ENCODE measurements at places on chromosomes 16 and 17.

- no peak for DNase-seq
Observed at GRCh38 chr17:2701161-2701995, 10.2 kb downstream of the CLUH start.

- DNase-seq, result no peak
Observed at GRCh38 chr17:36640836-36641235, 39.5 kb downstream of the MRM1 start.

- no peak for DNase-seq
Observed at GRCh38 chr17:29238133-29238850, 8.4 kb upstream of the CRYBA1 start.

- no peak for DNase-seq
Observed at GRCh38 chr17:47983492-47984223, 12.7 kb downstream of the CDK5RAP3 start.

DNA sequence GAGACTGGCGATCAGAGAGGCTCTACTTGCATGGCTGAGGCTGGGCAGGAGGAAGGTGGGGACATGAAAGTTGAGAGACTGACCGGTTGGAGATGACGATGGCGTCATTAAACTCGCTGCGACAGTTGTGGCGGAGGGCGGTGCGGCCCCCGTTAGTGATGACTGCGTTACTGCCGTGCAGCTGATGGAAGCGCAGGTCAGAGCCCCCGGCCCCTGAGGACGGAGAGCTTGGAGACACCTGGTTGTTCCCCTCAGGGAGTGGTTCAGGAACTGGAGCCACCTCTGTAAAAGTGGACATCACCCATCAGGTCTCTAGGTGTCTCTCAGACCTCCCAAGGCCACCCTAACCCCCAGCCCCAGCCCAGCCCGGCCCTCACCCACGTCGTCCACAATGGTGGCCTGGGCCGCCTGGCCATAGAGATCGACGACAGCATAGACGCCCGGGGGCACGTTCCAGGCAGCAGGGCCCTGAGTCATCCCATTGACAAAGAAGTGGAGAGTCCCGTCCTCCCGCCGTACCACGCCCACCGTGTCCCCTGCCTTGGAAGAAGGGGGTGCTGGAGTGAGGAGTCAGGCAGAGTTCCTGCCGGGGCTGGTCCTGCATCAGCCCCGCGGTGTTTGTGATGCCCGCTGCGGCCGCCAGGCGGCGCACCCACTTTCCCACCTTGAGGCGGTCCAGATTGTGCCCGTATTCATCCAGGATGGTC lies 5.3 kb downstream of the NEURL4 start:
- DNase-seq, result peak; percentile 49

DNA sequence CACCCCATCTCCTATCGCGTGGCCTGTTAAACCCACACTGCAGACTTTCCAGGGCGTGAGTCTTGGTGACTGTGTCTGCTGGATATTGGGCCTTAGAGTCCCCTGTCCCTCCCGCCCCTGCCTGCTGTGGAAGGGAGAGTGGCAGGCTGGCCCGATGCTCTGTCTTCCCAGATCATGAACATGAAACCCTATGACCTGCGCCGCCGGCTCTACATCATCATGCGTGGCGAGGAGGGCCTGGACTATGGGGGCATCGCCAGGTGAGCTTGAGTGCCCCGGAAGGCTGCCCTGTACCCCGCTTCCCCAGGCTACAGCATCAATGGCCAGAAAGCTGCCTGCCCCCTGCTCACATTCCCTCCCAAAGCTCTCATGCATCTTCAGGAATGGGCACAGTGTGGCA lies 19.5 kb upstream of the CLEC18A start:
- no peak for DNase-seq

DNA sequence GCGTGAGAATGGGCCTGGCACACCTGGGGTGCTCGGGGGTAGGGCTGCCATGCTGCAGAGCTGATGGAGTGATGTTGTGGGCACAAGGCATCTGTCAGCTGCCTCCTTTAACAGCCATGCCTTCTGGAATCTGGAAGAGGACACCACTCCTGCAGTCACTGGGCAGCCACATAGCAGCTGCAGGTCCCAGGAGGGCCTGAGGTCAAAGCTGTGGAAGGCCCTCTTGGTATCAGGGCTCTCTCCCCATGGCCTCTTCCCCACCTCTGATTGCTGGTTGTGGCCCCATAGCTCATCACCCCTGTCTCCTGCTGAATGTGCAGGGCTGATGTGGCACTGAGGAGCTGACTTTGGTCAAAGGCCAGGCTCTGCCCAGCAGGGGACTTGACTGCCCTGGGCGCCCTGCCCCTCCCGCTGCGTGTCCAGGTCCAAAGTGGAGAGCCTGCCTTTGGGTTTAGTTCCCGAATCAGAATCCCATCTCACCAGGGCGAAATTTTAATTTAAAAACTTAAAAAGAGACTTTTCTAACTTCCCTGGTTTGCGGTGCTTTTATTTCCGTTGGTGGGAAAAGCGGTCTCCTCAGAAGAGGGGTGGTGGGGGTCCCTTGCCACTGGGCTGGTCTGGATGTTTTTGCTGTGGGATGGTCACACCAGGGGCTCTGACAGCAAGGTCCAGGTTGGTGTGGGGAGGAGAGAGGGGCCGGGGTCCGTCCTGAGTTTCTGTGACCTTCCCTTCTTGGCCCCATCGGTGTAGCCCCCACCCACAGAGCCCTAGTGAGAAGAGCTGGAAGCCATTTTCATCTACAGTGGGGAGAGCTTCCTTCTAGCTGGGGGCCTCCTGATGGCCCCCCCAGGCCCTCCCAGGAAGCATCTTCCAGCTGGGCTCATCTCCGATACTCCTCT lies 5.9 kb downstream of the UBALD2 start:
- DNase-seq, result no peak

DNA sequence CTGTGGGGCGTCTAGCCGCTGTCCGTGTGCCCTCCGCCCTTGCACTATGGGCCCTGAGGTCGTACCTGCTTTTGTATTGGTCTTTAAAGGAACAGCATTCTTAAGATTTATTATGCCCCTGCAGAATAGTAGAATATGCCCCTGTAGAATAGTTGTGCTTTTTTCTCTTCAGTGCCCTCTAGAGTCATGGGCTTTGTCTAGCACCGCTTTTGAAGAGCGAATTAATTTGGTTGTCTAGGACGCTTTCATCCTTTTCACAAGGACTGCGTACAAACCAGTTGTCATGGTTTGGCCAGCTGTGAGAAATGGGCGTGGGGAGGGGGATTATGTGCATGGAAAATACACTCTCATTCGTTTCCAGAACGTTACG lies 621 bp downstream of the CEP95 start:
- DNase-seq, result no peak

- no peak for DNase-seq
Observed at GRCh38 chr17:43018932-43019331, 3.3 kb downstream of the VAT1 start.

GRCh38 chr17:61806081-61806828 lies 57.1 kb downstream of the BRIP1 start:
- no peak for DNase-seq

GRCh38 chr17:58587713-58588117 lies 73.3 kb upstream of the MTMR4 start:
- DNase-seq, result peak; percentile 33

DNA sequence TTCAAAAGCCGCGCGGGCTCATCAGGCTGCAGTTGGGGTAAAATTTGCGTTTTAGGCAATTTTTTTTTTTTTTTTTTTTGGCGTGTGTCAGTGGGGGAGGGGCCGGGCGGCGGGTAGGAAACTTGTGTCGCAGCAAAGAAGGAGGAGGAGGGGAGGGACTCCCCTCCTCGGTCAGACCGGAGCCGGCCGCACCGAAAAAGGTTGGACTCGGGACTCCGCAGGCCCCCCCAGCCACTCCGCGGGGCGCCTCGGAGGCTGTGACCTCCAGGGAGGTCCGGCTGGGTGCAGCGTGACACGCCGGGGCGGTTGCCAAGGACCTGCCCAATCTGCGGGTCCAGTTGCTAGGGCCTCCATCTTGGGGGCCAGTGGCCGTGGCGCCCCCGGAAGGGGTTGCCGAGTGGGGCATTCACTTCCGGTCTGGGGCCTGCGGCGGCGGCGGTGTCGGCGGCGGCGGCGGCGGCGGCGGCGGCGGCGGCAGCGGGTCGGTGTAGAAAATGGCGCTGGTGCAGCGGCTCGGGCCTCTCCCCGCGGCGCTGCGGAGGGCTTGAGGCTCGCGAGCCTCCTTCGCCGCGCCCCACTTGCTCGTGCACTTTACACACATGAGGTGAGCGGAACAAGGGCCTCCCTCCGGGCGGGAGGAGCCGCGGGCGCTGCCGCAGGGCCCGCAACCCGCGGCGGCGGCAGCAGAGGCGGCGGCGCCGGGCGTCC lies at the start of gene TNRC6A:
TNRC6A (plus strand) TSS at position 409 of the 708 bp plus-strand sequence; CDS start at position 600, 191 bp downstream.
- DNase-seq, result peak; percentile 61

GRCh38 chr17:39627712-39628516 lies 1.2 kb downstream of the PPP1R1B start:
- no peak for DNase-seq

DNA sequence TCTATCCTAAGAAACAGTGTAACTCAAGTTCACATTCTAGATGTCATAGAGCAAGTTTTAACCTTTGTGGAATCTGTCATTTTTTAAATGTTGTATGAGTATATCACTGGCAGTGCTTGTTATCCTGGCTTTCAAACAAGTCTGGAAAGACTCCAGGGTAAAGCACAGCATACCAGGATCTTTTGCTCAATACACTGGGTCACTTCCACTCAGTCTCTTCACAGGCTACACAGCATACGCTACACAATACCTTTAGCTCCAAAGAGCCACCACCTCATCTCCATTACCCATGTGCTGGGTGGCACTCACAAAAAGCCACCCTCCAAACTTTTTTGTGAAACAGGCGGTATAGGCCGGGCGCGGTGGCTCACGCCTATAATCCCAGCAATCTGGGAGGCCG lies 69.5 kb downstream of the PARN start:
- no peak for DNase-seq

DNA sequence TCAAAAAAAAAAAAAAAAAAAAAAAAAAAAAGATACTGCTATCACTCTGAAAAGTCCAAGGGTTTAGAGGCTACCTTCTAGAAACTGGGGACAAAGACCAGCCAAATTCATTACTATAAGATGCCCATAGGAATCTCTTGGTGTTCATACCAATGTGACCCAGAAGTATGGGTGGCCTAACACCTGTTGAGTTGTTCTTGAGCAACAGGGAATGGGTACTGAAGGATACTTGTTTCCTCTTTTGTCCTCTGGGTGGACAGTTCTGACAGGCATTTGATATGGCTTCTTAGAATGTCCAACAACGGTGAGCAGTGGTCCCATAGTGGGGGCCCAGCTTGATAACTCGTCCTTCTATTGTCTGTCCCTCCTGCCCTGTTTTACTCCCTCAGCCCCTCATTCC lies 141.4 kb upstream of the PLEKHM1 start:
- no peak for DNase-seq

- DNase-seq, result no peak
Observed at GRCh38 chr17:79183293-79184158, 108.9 kb downstream of the ENGASE start.

DNA sequence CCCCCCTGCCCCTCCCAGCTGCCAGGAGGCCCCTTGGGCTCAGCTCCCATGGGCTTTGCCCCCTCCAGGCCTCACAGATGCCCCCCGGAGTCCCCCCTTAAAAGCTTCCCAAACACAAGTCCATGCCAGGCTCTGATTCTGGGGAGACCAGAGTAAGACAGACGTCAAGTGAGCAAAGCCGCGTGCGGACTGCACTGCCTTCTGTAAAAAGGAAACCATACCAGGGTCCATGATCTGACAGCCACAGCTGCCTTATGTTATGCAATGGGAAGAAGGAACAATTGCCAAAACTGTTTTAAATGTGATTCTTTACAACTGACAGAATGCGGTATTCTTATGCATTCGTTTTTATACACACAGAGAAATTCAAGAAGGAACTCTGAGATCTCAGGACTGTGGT lies 17.9 kb upstream of the HEXD start:
- DNase-seq, result no peak

- DNase-seq, result no peak
Observed at GRCh38 chr17:82287013-82287867, 13.7 kb upstream of the CSNK1D start.

DNA sequence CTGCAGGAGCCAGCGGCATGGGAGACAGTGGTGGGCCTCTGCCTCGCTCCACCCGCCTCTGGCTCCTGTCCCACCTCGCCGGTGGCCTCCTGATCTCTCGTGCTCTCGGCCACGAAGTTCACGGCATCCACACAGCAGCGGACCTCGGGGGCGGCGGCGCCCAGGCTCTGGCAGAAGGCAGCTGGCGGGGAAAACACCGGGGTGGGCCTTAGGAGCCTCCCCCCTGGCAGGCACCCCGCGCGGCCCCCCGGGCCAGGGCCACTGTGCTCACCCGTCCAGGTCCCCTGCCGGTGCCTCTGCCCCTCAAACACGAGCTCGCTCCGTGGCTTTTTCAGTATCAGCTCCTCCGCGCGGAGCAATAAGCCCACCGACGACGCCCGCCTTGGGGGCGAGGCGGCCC lies 409 bp upstream of the C17orf107 start:
- DNase-seq, result no peak

DNA sequence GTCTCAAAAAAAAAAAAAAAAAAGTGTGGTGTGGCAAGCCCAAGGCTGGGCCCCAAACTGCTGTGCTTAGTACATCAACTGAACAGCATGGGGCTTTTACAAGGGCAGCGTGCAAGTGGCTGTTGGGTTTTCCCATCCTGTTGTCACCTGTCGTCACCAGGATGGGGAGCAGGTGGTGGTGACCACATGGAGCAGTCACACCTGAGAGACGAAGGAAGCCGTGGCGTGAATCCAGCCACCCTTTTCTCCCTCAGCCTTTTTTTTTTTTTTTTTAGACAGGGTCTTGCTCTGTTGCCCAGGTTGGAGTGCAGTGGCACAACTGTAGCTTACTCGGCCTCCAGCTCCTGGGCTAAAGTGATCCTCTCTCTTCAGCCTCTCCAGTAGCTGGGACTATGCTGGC lies 4.1 kb upstream of the MRPL58 start:
- no peak for DNase-seq

GRCh38 chr16:81261049-81261648 lies 22.7 kb downstream of the BCO1 start:
- peak; percentile 18 for DNase-seq

DNA sequence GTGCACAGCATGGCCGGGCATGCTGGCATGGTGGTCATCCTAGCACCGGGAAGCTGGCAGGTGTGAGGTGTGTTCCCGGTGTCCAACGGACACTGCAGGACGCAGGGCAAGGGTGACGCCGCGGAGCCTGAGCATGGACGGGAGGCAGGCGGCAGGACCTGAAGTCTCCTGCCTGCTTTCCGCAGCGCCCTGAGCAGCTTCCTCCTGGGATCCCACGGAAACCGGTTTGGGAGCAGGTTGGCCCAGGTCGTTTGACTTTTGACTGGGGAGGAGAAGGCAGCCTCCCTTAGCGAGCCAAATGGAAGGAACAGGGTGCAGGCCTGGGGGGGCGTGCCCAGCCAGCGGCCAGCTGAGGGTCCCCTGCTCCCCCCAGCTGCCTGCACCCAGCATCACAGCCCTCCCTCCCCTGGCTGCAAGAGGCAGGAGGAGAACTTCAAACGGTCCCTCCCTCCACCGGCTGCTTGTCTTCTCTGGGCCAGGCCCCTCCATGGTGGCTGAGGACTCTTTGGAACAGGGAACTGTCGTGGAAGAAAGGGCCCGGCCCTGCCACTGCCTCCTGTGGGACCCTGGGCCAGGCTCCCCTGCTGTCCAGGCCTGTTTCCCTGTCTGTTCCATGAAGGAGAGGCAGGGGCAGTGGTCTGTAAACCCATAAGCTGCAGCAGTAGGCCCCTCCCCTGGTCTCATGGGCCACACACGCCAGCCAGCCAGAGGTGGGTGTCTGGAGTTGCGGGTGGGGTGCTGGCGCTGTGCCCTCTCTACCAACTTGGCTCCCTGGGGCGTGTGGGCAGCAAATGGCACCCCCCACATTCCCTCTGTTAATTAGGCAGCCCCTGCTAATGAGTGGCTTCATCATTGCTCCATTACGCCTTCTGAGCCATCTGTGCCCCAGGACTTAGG lies 7.8 kb upstream of the ADGRG1 start:
- DNase-seq, result no peak

- no peak for DNase-seq
Observed at GRCh38 chr17:29165800-29166506, 14.2 kb downstream of the MYO18A start.
